ENCODE measurements at places on chromosomes 7 and 10.

- no peak for DNase-seq
These were observed 1187.8 kb downstream of the CNTNAP2 start for GRCh38 chr7:147304376-147304775.

- no peak for DNase-seq
These were observed 47.7 kb upstream of the GTF2IRD1 start for GRCh38 chr7:74405899-74406512.

DNA sequence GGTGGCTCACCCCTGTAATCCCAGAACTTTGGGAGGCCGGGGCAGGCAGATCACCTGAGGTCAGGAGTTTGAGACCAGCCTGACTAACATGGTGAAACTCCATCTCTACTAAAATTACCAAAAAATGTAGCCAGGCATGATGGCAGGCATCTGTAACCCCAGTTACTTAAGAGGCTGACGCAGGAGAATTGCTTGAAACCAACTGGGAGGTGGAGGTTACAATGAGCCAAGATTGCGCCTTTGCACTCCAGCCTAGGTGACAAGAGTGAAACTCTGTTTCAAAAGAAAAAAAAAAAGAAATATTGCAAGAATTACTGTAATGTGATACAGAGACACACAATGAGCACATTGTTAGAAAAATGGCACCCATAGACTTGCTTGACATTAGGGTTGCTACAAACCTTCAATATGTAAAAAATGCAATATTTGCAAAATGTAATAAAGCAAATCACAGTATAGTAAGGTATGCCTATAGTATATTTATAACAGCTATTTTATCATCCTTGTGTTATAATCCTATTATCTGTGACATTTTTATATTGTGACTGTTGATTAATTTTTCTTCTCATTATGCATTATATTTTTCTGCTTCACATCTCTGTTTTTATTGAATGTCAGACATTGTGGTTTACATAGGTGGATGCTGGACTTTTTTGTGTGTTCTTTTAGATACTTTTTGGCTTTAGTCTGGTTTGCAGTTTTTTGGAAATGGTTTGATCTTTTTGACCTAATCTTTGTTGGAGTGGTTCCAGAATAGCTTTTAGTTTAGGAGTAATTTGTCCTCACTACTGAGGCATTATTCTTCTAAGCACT lies 55.4 kb upstream of the HELLS start:
- DNase-seq: no peak

- DNase-seq: no peak
These were observed 448.5 kb downstream of the NXPH1 start for GRCh38 chr7:8881916-8882315.
